ENCODE measurements at places on chromosomes 3 and 15. TPM values are rescaled to one million over a fixed set of nuclear protein-coding genes. Genes with fewer than 3 reads are reported as not detected.

GRCh38 chr15:48641416-48641815, 4.1 kb downstream of the FBN1 start:
- peak; percentile 45 for DNase-seq

The CHAC1 gene
- total RNA-seq: 5.3 TPM

The ECE2 gene
- total RNA-seq: not detected

DNA sequence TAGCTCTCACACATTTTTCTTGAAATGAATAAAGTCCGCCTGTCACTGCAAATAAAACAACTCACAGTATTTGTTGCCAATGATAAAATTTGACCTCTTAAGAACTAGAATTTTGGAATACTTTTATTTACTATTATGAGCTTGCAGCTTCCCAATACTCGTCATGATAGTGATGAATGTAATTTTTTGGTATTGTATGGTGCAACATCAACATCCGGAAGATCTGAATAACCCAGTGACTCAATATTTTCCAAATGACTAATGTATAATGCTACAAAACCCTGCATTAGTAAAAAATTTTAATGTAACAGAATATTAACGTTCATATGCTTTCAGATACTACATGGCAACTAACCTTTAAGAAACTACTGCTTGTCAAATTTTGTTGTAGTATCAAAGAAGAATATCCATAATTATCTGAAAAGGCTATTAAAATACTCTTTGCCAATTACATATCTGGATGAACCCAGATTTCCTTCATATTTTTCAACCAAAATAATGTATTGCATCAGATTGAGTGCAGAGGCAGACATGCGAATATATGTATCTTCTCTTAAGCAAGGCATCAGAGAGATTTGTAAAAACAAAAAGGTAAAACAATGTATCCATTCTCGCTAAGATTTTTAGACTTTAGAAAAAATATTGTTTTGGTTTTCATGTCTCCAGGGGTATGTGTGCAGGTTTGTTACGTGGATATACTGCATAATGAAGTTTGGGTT, 95.3 kb downstream of the IGF2BP2 start:
- DNase-seq: no peak

The GOLGA8O gene
- total RNA-seq: 0.92 TPM

- peak; percentile 93 for DNase-seq
Observed at GRCh38 chr3:98022978-98023820, 11.9 kb downstream of the GABRR3 start.

- no peak for DNase-seq
Observed at GRCh38 chr3:95228416-95228815, 1165.6 kb downstream of the NSUN3 start.

DNA sequence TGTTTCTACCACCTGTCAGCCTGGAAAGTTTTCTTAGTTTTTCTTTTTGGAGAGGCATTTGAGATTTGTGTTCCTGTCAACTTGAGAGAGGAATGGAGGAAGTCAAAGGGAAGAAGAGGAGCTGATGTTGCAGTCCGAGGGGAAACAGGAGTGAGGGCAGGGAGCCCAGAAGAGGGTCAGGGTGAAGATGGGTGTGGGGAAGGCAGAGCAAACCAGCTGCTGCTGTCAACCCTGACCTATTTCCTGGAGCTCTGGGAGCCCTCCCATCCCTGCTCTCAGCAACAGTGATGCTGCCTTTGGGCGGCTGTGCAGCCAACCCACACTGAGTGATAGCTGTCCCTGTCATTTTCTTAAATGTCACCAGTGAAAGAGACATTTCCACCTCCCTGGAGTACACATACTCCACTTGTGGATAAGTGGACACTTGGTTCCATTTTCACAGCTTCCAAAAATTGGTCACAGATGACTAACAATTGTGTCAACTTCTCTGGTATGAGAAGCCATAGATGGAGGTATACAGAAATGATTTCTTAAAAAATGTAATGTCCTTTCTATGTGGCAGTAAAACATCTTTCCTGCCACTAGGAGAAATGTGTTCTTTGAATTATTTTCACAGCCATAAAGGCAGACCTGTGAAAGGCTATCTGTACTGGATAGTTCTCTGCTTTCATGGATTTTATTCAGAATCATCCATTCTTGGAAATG, 556.3 kb upstream of the TBL1XR1 start:
- DNase-seq: peak; percentile 74

- peak; percentile 74 for DNase-seq
Observed at GRCh38 chr3:141812084-141812483, 48.9 kb downstream of the GRK7 start.

The SLC9A9 gene
- total RNA-seq: 28.4 TPM

DNA sequence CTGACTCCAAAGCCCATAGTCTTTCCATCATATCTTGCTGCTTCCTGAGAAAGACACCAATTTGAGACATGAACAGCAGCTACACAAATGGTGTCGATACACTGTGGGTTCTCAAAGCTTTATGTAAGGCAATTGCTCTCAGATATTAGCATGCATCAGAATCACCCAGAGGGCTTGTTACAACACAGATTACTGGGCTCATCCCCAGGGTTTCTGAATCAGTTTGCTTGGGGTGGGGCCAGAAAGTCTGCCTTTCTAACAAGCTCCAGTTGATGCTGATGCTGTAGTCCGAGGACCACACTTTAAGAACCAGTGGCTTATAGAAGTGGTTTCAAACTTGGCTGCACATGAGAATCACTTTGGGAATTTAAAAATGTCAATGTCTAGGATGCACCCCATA, 86.5 kb downstream of the SEMA6D start:
- no peak for DNase-seq

- DNase-seq: peak; percentile 46
Observed at GRCh38 chr3:46496746-46497555, 825 bp upstream of the RTP3 start.

Measured in tongue (tissue), 3 donors.